ENCODE measurements at places on chromosomes 3 and 15.

GRCh38 chr3:162555761-162556160 is 1059.2 kb downstream of the OTOL1 start:
- no peak for DNase-seq

GRCh38 chr3:12246497-12247163 is 42.2 kb upstream of the PPARG start:
- no peak for DNase-seq

- no peak for DNase-seq
These were observed 203.2 kb upstream of the PPP2R3A start for GRCh38 chr3:135762188-135762856.

DNA sequence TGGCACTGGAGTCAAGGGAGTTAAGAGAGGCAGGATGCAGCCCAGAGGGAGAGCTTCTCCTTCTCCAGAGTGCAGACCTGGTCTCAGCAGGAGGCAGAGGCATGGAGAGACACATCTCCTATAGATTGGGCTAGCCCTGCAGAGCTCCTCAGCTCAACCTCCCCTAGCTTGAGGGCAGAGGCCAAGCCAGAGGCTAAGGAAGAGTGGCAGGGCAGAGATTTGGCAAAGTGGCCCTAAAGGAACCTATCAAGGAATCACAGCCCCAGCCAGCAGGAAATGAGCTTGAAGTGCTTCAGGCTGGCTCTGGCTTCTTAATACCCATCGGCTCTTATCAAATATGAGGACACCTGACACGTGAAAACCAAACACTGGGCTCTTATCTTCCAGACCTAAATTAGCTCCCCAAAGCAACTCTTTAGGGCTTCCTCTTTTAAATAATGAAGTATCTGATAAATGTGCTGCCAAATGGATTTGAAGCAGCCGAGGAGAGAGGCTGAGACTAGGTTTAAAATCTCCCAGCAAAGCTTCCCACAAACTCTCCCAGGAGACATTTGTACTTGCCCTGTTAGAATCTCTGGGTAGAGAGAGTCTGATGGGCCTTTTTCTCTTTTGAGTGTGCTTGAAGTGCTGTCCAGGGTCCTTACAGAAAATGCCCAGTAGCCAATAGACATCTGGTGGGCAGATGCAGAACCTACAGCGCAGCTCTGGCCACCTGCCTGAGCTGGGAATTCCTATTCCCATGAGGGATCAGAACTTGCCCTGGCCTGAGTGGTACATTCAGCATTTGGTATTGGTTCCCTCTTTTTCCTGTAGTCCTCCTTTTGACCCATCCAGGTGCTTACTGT is 271.4 kb downstream of the CLSTN2 start:
- DNase-seq = no peak

GRCh38 chr15:70132139-70132538 is 34.4 kb upstream of the TLE3 start:
- DNase-seq = no peak

DNA sequence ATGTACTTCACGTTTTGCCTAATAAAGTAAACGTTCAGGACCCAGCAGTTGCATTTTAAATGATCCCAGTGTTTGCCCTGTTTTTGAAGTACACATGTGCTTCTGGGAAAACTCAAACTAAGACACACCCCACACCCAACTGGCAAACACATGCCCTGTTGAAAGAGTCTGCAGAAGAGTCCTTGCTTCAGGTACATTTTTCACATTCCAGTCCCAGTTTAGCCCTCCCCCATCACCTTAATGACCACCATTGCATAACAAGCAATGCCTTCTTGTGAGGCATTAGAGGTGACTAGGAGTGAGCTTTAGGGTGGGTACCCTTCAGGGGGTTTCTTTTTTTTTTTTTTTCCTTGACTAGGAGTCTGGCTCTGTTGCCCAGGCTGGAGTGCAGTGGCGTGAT is 322.3 kb downstream of the CNTN4 start:
- no peak for DNase-seq

DNA sequence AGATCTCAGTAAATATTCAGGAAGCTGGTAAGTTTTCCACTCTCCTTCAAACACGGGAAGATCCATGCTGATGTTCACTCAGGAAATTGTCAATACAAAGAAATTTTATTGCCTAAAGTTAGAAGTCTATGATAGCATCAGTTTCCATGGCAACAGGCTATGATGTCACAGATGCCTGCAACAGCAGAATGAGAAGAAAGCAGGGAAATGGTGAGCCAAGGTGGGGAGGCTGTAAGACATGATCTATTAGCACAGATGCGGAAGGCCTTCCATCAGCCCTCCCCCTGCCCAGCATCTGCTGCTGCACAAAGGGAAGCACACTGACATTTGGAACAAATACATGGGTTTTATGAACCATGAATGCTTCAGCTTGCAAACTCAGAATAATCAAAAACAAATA is 28.6 kb downstream of the EPHB1 start:
- no peak for DNase-seq

DNA sequence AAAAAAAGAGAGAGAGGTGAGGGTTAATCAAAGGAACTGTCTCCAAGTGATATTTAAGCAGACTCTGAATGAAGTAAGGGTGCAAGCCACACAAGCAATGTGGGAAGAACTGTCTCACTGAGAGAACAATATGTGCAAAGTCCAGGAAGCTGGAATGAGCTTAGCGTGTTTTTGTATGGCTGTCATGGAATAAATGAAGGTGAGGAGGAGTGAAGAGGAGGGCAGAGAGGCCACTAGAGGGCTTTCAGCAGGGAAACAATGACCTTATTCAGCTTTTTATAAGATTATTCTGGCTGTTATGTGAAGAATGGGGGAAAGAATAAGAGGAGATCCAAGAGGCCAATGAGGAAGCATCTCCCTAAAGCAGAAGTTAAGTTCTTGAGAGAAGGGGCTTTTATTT is 86.9 kb upstream of the COL8A1 start:
- no peak for DNase-seq

- peak; percentile 36 for DNase-seq
These were observed 5.2 kb downstream of the RCCD1 start for GRCh38 chr15:90959894-90960293.

DNA sequence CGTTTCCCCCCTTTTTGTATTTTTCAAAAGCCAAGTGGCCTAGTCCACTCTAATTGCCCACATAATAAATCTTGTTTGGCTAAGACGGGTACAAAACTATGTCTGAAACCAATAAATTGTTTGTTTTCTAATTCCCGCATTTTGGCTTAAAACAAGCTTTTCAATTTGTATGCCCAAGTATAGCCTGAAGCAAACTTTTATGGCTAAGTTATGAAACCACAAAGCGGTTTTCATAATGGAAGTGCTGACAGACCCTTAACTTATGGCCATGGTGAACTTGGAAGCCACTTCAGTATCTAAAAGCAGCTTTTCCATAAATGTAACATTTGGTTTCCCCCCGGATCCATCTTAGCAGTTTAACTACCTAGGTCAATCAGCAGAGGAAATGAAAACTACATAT is 29.9 kb upstream of the POLR2M start:
- no peak for DNase-seq

DNA sequence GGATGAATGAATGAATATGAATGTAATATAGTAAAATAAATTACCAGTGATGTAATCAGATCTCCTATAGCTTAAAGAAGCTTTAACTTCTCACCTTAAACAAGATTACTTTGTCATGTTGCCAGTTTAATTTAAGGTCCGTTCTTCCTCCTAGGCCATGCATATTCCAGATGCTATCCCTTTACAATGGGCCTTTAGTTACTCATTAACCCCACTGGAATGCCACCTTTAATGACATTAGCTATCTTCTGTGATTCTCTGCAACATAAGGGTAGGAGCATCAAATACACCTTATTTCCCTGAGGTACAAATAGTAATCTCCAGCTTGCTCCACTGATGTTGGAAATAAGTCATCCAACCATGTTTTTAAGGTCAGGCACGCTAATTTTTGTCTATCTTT is 63.0 kb upstream of the TIMP4 start:
- DNase-seq = no peak

DNA sequence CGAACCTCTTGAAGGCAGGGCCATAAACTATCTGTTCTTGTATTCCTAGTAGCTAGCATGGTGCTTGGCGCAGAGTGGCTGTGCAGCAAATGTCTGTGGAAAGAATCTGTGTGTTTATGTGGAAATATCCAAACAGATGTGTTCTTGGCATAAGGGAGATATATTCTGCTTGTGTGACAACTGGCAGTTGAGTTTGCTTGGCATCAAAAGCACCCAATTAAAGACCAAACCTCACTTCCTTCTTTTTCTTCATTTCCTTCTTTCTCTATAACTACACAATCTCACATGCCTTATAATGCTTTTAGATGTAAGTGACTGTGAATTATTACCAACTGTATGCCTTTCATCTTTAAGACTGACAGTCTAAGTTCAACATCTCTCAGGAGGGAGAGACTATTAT is 296.5 kb downstream of the SLC9A9 start:
- no peak for DNase-seq

DNA sequence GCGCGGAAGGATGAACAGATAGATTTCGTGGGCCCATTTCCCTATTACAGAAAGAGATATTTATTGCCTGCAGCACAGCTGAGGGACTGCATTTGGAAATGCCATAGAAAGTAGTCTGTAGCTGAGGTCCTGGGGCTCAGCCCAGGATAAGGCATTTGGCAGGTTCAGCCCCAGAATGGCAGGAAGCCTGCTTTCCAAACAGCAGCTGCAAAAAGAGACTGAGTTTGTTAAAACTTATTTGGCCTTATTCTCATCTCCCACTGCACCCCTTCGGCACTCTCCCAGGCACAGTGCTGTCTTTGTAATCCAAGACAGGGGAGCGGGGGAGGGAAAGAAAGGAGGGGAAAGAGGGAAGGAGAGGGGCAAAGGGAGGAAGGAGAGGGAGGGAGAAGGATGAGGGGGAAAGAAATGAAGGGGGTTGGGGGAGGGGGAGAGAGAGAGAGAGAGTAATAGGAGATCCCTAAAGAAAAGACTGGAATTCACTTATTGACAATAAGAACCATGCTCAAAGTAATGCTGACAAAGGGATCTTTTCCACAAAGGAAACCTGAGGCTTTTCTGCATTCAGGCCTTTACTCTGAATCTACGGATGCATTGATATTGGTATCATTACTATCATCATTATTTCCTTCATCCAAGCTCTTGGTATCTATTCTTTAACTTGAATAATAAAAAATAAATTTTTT is 94.0 kb upstream of the LRRN1 start:
- DNase-seq = no peak

DNA sequence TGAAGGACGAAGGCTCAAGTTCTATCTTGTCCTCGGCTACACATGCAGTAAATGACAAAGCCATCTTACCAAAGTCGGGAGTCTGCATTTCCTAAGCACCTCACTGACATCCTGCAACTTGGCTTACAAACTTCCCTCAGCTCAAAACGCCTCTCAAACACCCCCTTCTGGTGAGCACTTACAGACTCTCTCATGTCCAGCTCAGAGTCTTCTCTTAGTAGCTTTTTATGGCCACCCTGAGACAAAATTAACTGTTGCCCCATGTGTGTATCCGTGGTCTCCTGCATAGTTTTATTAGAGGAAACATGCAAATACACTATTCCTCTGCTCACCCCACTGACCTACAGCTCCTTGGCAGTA is 819.7 kb downstream of the FHIT start:
- DNase-seq = no peak

DNA sequence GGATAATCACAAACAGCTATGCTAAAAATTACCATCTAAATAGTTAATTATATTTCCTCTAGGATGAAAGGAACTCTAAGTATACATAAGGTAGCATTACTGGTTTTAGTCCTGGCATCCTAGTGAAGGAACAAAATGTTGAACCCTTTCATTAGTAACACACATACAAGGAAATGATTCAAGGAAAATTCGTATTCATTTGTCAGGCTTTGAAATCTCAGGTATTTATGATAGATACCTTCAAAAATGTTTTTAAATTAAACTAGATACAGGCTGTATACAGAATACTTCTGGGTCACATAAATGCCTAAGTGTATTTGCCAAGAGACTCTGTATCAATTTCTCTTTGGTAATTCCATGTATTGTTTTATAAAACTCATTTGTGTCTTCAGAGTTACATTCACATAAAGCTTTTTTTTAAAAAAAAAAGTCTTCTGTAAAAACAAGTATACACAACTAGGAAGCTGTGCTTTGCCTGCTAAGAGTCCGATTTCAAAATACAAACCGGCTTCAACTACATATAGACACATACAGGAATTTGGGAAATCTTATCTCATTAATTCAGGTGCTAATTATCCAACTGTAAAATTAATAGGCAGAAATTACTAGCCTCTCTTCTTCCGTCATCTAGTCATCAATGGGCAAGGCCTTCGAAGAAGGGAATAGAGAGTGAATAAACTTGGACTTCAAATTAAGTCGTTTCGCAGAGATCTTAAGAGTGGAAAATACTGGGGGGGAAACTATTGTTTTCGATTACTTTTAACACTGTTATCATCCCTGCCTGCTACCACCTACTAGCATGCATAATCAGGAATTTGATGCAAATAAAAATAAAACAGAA is 1.3 kb downstream of the SECISBP2L start:
- no peak for DNase-seq

DNA sequence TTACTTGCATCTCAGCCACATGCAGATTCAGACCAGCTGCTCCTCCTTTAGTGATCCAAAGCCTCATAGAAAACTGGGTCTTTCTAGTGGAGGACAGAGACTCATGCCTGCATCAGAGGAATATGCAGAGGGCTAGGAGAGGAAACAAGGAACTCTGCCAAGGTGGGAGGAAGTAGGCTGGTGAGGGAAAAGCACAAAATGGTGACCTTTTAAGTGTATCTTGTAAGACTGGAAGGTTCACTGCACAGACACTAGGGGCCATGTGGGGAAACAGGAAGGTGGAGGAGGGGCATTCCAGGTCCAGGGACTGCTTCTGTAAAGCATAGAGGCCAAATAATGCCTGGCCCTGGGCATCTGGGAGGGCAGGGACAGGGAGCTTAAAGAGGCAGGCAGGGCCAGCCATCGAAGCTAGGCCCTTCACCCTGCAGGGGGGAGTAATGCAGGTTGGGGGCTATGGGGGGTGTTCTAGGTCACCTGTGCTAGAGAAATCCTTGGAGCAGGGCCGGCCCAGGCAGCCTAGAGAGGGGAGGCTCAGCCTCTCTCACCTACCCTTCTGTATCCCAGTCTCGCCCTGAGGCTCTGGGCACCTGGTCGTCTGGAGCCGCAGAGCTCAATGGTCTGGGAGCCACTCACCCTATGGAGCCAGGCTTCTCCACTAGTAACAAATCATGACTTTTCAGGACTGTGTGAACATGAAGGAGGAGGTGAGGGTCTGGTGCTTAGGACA is 117.7 kb downstream of the DNAJB8 start:
- DNase-seq = no peak

GRCh38 chr15:57423599-57424140 is 47.4 kb downstream of the CGNL1 start:
- no peak for DNase-seq

DNA sequence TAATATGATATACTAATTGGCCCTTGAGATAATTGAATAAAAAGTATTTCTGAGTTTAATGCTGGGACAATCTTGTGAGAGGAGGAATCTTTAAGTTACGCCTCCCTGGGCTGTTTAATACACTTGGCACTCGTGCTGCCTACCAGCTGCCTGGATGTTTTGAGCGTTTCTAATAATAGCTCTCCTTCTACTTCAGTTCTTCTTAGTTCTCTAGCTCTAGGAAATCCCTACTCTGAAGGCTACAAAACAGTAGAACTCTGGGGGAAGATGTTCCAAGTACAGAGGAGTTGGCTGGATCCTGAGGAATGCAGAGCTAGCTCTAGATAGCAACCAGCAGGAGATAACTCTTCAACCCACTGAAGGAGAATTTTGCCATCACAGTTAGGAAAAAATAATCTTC is 3.5 kb downstream of the NAALADL2 start:
- no peak for DNase-seq

GRCh38 chr3:185046164-185046515 is 106.7 kb downstream of the C3orf70 start:
- no peak for DNase-seq

Measured in C1 segment of cervical spinal cord (tissue), 14 donors.